ENCODE measurements at places on chromosomes 13 and 19. TPM values are rescaled to one million over a fixed set of nuclear protein-coding genes. Genes with fewer than 3 reads are reported as not detected.

GRCh38 chr13:71242201-71242600 is 624.8 kb downstream of the DACH1 start:
- peaks cover 5% of the 10 kb centered on the region for H3K27me3 ChIP-seq
- DNase-seq, result no peak
- no peaks in the 10 kb centered on the region for H3K4me1 ChIP-seq
- no peak overlapping the region for H3K4me3 ChIP-seq
- H3K36me3 ChIP-seq, result no peaks in the 10 kb centered on the region

DNA sequence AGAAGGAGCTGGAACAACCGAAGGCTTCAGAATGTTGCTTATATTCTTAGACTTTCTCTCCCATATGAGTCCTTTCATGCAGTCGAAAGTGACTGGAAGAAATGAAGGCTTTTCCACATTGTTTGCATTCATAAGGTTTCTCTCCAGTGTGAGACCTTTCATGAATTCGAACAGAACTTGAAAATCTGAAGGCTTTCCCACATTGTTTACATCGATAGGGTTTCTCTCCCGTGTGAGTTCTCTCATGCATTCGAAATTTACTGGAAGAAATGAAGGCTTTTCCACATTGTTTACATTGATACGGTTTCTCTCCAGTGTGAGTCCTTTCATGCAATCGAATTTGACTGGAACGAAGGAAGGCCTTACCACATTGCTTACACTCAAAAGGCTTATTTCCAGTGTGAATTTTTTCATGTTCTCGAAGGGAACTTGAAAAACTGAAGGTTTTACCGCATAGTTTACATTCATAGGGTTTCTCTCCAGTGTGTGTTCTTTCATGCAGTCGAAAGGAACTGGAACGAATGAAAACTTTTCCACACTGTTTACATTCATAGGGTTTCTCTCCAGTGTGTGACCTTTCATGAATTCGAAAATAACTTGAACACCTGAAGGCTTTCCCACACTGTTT is 21.5 kb downstream of the ZNF14 start:
- no peak overlapping the region for H3K27ac ChIP-seq
- H3K4me3 ChIP-seq, result no peak overlapping the region
- no peaks in the 10 kb centered on the region for H3K27me3 ChIP-seq
- H3K4me1 ChIP-seq, result no peaks in the 10 kb centered on the region

DNA sequence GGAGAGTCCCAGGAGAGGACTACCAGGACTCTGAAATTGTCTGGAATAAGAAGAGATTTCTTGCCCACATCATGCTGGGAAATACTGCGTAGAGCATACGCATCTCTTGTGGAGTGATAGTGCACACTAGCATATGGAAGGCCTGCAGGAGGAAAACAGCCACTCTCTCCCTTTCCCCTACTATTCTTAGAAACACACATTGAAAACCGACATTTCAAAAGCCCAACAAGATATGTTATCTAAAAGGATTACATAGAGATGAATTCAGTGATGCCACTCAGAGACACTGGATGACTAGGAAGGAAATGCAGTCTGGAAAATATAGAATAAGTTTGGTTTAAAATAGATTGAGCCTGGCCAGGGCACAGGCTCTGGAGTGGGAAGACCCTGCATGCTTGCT is 388.7 kb upstream of the NBEA start:
- no peak for DNase-seq
- H3K36me3 ChIP-seq, result no peaks in the 10 kb centered on the region

The KLK2 gene
- 0.45 TPM for total RNA-seq

The OR4F17 gene
- not detected for total RNA-seq
